Nucleus accumbens (tissue), 56 donors: ENCODE measurements at places on chromosomes 4 and X.
A peak's percentile ranks its signal among the peaks of the same experiment; 100 is the strongest.

- DNase-seq = peak; percentile 6
Measured at GRCh38 chr4:145179281-145179860, 1.0 kb downstream of the OTUD4 start.

DNA sequence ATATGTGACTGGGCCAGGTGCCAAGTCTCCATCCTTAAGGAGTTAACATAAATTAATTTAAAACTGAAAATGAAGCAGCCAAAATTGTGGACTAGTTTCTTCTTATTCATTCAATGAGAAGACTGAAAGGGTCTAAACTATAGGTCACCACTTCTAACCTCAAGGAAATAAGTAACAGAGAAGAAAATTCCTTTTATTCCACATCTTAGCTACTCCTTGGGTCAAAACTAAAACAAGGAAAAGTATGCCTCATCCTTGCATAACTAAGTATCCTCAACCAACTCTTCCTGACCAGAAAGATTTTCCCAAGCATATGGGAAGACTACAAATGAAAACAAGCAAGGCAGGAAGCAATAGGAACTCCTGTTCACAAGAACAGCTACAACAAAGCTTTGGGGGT, 71.2 kb downstream of the ZNF827 start:
- DNase-seq = no peak

GRCh38 chrX:117895418-117895817, 221.2 kb downstream of the KLHL13 start:
- no peak for DNase-seq

DNA sequence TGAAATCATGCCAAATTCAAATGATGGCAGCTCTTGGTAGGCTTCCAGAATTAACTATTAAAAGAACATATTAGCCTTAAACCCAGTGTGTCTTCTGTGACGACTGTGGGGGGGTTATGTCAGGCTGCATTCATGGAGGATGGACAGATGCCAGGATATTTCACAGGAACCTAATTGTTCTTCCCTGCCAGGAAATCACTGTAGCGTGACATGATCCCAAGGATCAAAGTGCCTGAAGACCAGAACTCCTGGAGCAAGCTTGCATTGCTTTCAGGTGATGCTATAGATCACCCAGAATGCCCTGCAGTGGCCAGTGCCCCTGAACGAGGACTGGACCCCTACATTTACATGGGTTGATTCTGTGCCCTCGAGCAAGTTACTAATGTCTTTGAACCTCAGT, 1093.0 kb upstream of the TENM3 start:
- no peak for DNase-seq

- no peak for DNase-seq
Measured at GRCh38 chr4:1379801-1380331, 26.4 kb downstream of the NKX1-1 start.

- no peak for DNase-seq
Measured at GRCh38 chrX:130120746-130121504, 10.6 kb upstream of the ELF4 start.

GRCh38 chrX:28581522-28581921, 5.7 kb upstream of the IL1RAPL1 start:
- DNase-seq = no peak

- no peak for DNase-seq
Measured at GRCh38 chrX:9503261-9503660, 38.4 kb downstream of the TBL1X start.

- no peak for DNase-seq
Measured at GRCh38 chrX:68443155-68443868, 10.0 kb upstream of the OPHN1 start.

- DNase-seq = no peak
Measured at GRCh38 chr4:104848597-104849225, 298.0 kb upstream of the TET2 start.

GRCh38 chrX:139446832-139447231, 83.7 kb upstream of the F9 start:
- DNase-seq = no peak

- no peak for DNase-seq
Measured at GRCh38 chrX:67613366-67613765, 69.5 kb downstream of the AR start.

- no peak for DNase-seq
Measured at GRCh38 chr4:185395238-185395955, at the start of gene LRP2BP. TSS of gene LRP2BP (minus strand) at chr4:185395924. CDS start at chr4:185378186, 17,738 bp downstream.

DNA sequence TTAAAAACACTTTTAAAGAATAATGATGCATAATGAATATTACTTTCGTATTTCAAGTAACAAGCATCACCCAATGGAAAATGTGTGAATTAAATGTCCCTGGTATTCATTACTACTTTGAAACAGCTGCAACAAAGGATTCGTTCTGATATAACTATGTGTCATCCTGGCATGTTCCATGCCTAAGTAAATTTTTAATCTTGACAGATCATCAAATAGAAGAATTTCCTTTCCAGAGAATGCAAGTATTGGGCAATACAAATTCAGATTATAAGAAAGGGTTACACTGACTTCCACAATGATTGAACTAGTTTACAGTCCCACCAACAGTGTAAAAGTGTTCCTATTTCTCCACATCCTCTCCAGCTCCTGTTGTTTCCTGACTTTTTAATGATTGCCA, 105.3 kb downstream of the SPCS3 start:
- DNase-seq = no peak

DNA sequence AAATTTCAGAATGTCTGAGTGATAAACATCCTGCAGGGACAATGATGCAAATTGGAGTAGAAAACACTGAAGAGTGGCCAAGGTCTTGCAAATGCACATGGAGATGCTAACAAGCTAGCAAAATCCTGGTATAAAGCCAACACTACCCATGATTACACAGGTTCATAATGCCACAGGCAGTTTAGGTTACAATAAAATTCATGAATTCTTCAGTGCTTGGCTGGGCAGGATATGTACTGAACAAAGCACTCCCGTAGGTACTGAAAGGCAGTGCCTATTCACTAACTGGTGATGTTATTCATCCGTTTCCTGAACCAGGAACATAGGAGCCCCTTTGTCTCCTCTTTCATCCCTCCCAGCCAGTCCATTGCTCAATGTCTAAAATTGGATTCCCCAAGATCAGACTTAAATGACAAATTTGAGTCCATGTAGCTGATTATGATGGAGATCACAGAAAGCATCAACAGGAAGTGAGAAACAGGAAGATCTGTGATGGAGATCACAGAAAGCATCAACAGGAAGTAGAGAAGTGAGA, 244.5 kb downstream of the DMD start:
- DNase-seq = no peak

DNA sequence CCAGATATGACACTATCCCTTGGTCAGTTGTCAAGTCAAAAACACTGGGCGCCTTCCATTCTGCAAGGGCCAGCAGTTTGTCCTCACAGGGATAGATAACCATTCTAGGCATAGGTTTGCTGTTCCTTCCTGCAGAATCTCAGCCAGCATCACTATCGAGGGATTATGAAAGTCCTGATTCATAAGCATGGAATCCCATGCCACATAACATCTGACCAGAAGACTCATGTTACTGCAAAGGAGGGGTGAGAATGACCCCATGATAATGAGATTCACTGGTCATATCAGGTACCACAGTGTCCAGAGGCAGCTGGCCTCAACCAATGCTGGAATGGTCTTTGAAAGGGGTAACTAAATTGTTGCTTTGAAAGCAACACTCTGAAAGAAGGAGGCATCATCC, 84.7 kb downstream of the OTC start:
- DNase-seq = no peak

GRCh38 chr4:22474636-22475310, 41.1 kb downstream of the ADGRA3 start:
- no peak for DNase-seq

GRCh38 chr4:57151481-57151880, 41.3 kb upstream of the IGFBP7 start:
- DNase-seq = no peak

DNA sequence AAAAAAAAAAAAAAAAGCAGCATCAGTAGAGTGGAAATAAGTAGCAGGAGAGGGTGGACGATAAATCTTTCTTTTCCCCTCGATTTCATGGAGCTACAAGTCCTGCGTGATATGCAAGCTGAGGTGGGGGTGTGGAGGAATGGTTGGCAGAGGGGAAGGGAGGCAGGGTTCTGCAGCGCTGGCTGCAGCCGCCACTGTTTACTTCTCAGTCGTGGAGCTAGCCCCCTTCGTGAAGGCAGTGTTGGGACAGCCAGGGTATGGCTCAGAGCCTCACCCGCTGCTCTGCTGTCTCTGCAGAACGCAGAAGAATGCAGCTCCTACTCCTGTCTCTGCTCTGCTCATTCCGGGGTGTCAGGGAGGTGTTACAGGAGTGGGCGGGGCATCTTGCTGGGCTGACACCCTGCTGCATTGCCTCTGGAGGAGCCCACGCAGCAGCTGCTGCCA, 140.6 kb downstream of the GPM6A start:
- DNase-seq = peak; percentile 10

GRCh38 chr4:73099143-73099542, 29.6 kb upstream of the COX18 start:
- DNase-seq = no peak

DNA sequence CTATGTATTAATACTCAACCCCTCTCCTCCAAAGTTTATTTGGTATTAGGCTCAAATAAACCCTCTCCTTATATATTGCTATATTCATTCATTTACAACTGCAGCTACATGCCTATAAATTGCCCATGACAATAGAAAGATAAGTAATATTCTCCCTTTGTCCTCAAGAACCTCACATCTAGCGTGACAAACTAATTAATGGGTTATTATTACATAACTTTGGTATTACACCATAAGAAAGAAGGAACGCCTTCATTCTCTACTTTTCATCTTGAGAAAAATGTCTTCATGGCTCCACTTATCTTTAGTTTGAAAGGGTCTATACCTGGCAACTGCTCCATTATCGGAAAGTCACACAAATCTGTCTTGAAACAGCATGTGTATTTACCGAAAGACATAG, 157.7 kb upstream of the RASGEF1B start:
- no peak for DNase-seq

DNA sequence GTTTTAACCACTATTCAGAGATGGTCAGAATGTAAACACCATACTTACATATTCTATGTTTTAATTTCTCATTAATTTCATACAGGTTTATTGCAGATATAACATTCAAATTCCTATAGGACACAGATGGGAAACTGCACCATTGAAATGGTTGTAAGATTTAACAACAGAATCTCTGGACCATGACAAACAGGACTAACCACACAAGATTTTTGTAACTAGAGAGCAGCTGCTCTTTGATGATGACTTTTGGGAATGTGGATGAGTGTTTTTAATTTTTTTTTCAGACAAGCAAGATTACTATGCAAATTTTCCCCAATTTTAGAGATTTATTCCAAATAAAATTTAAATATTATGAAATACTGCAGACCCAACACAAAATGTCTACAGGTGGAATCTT, 610.2 kb downstream of the PCDH18 start:
- no peak for DNase-seq

DNA sequence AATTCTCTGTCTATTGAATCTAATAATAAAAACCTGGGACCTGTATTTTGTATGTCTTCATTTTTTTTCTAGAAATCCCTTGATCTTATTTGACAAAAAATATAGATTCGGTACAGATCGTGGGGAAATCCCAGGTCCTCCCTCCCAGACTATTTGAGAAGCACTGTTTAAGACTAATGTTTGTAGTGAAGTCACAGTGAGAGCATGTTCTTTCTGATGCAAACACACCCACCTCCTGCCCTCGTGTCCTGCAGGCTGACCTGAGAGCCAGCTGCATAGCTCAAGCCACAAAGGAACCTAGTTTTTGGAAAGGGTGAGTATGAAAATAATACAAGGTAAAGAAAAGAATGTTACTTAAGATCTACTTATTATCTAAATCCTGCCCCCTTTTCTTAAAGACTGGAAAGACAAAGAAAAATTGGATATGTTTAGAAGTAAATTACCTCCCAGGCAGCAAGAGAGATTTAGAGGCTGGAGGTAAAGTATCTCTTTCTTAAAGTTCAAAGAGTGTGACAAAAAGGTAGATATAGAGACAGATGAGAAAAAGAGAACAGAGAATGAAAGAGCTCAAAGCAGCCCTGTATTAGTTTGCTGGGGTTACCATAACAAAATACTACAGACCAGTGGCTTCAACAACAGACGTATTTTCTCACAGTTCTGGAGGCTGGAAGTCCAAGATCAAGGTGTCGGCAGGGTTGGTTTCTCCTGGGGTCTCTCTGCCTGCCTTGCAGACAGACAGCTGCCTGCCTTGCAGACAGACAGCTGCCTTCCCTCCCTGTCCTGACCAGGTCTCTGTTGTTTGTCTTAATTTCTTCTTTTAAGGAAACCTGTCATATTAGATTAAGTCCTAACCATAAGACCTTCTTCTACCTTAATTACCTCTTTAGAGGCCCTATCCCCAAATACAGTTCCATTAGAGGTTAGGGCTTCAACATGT, 20.4 kb upstream of the DCTD start:
- DNase-seq = no peak

DNA sequence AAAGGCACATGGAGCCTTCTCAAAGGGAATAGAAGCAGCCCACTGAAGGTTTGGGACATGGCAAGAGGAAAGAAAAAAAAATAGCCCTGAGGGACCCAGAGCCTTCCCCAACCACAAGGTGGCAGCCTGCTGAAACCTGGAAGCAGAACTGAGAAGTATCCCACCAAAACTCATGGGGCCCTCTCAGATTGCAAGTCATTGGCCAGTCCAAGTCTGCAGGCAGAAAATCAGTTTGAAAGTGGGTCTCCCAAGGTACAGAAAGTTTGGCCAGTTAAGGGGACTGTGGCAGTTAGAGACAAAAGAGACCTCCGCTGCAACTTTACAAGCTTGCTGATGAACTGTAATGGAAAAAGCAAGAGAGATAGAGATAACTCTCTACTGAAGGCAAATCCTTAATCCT, 155.8 kb downstream of the ANTXR2 start:
- DNase-seq = no peak

- DNase-seq = no peak
Measured at GRCh38 chr4:68283714-68284113, 38.2 kb upstream of the TMPRSS11B start.

GRCh38 chr4:150582873-150583286, 929 bp downstream of the MAB21L2 start:
- DNase-seq = no peak

DNA sequence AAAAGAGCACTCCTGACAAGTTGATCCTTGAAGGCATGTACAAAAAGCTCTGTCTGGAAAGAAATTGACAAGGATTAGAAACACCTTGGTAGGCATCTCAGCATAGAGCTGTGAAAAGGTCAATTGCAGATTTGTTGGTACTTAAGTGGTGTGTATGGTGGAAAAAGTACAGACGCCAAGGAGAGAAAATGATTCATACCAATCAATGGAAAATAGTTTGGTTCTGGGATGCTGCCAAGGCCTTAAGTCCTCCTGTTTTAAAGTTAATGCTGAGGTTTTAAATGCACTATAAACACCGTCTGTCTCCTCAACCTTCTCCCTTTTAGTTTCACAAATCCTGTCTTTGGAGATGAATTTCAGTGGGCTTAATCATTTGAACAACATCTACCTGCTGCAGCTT, 524.1 kb downstream of the IL15 start:
- no peak for DNase-seq

DNA sequence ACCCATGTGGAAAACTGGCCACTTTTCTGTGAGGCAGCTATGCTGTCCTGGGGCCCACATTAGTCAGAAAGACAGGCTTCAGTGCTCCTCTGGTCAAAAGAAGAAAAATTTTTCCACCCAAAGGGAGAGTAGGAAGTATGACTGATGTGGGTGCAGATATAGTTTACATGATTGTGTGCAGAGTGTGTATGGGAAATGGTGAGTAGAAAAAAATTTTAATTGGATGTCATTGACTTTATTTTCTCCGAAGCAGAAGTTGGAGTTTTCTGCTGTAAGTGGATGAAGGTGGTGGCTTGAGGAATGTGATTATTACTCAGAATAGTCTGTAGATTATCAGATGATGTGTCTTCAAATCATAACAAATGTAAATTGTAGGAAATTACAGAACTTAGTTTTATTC, 241.5 kb upstream of the IGFBP7 start:
- no peak for DNase-seq

GRCh38 chrX:65537229-65537628, 2.6 kb upstream of the LAS1L start:
- DNase-seq = no peak
